AML-193 (cell line): ENCODE measurements at places on chromosomes 6 and 20.

- no peak for DNase-seq
Measured at GRCh38 chr6:31308050-31308844, 36.4 kb upstream of the HLA-C start.

DNA sequence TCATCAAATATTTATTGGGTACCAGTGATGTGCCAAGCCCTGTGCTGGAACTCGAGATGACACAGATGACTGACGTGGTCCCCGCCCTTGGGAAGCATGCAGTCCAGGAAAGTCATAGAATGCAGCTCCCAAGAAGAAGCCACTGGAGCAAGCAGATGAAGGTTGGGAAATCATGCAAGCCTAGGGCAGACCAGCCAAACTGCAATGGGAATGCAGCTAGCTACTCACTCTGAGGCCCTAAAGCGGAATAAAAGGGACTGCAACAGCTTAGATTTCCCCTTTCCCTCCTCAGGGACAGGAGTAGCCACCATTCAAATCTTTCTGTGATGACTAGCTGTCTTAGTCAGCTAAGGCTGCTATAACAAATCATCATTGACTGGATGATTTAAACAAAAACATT lies 152.2 kb downstream of the MAFB start:
- no peak for DNase-seq

GRCh38 chr6:19180348-19181072 lies 656.7 kb upstream of the ID4 start:
- no peak for DNase-seq

DNA sequence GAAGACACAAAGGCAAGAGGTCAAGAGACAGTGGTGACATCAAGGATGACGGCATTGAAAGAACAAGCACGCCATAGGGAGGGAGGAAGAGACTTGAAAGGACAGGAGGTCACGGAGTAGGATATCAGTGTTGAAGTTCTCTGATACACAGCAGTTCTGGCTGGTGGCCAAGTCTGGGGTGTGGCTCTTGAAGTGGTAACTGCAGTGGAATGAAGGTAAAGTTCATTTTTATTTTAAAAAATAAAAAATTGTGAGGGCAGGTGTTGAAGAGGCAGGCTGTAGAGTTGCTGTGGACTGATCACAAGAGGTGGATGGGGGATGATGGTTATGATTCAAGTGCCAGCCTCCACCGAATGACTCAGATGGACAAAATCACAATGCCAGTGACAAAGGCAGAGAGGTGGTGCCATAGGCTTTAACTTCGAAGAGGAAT lies 53.2 kb upstream of the BMP2 start:
- DNase-seq, result no peak

- no peak for DNase-seq
Measured at GRCh38 chr20:62511915-62512610, 36.3 kb upstream of the GATA5 start.

GRCh38 chr6:125434760-125435159 lies 133.0 kb upstream of the HDDC2 start:
- no peak for DNase-seq

DNA sequence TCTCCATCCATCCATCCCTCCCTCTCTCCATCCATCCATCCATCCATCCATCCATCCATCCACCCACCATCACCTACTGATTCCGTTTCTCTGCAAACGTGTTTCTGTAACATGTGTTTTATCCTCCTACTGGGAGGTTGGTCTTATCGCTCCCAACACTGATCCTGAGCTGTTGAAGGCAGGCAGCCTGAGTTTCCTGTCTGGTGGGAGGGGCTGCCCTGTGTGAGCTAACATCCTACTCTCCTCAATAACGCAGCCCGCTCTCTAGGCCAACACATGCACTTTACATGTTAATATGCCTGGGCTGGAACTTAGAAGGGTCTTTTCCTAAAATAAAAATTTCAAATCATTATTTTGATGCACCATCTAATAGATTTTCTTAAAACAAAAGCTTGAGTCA lies 126.5 kb downstream of the WDR27 start:
- no peak for DNase-seq

GRCh38 chr6:34556031-34556471 lies at the start of gene SPDEF:
TSS of gene SPDEF (minus strand) at chr6:34556329. CDS start at chr6:34544455, 11,874 bp downstream.
- no peak for DNase-seq

GRCh38 chr6:49543087-49543858 lies 7.2 kb upstream of the C6orf141 start:
- no peak for DNase-seq

GRCh38 chr6:74480561-74480960 lies 725.3 kb downstream of the COL12A1 start:
- no peak for DNase-seq
